ENCODE measurements at places on chromosomes 4 and X.

- peak; percentile 54 for DNase-seq
These were observed 26.9 kb downstream of the ASB9 start for GRCh38 chrX:15242899-15243555.

- DNase-seq: no peak
These were observed 49.6 kb downstream of the JADE1 start for GRCh38 chr4:128858879-128859671.

- no peak for DNase-seq
These were observed 20.4 kb upstream of the PI4K2B start for GRCh38 chr4:25213347-25213979.

- DNase-seq: no peak
These were observed 1359.5 kb downstream of the TECRL start for GRCh38 chr4:63049726-63050125.

- no peak for DNase-seq
These were observed 4.4 kb downstream of the SOD3 start for GRCh38 chr4:24799544-24800324.

- no peak for DNase-seq
These were observed 39.5 kb upstream of the ZNF330 start for GRCh38 chr4:141180991-141181761.

DNA sequence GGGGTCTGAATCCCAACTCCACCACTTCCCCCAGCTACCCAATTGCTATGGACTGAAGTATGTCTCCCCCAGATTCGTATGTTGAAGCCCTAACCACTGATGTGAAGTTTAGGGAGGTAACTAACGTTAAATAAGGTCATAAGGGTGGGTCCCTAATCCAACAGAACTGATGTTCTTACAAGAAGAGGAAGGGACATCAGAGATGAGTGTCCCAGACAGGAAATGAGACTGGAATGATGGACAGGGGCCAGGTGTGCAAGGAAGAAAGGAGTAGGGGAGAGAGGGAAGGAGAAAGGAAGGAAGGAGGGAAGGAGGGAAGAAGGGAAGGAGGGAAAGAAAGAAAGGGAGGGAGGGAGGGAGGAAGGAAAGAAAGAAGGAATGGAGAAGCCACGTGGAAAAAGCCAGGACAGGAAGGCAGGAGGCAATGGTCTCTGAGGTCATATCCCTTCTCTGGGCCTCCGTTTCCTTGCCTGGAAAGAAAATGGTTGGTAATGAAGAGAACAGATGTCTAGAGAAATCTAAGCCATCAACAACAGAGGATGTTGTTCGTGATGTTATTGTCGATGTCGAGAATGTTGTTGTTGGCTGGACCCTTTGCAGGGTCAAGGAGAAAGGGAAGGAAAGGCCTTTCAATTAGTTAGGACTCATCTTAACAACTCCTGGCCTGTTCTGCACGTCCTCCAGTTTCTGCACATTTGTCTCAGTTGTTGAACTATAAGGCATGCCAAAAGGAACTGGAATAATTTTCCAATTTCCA is 59.0 kb upstream of the FGFBP2 start:
- DNase-seq: no peak

DNA sequence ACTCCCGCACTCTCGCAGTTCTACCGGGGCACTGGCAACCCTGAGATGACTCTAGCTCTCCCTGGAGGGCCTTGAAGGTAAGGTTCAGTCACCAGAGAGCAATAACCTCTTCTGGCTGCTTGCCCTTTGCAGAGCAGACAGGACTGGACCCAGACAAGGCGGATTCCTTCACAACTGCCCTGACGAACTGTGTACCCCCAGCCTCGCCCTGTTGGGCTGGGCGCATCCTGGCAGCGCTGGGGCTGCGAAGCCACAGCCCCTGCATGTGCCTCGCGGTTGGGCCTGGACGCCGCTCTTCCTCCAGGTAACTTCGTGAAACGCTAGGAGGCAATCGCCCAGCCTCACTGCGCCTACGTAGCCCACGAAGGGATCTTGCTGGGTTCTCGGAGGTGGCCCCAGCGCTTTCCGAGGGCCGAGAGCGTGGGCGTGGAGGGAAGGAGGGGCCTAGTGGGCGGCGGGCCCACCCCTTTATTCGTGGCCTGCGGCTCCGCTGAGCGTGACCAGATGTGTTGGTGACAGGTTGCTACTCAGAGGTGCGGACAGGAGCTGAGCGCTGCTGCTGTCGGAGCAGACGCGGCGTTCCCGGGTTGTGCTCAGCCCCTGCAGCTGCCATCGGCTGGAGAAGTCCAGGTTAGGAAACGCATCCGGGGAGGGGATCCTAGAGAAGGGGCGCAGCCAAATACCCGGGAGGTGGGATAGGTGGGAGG is 1.9 kb upstream of the MAMLD1 start:
- peak; percentile 44 for DNase-seq

GRCh38 chr4:31343061-31343460 is 622.9 kb downstream of the PCDH7 start:
- no peak for DNase-seq

- DNase-seq: no peak
These were observed 48.7 kb upstream of the SLC4A4 start for GRCh38 chr4:71290074-71290473.

GRCh38 chr4:102569200-102569599 is 68.0 kb downstream of the NFKB1 start:
- DNase-seq: no peak

DNA sequence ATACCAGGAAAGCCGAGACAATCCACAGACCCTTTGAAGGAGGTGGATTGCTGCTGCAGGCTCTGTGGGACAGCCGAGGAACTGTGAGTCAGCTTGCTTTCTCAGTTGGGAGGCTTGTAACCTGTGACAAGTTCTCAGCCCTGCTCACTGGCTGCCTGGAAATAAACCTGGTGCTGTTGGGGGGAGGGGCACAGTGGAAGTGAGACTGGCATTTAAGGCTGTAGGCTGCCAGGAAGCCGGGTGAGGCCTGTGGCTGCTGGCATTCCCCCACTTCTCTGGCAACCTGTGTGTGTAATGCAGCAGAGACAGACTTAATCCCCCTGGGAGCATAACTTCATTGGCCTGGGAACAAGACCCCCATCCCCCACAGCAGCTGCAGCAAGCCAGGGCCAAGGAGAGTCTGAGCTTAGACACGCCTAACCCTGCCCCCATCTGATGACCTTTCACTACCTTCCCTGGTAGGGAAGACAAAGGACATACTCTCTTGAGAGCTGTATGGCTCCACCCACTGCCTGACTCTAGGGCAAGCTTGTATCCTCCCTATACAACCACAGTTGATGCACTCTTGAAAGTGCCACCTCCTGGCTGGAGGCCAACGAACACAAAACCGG is 64.1 kb downstream of the ALPK1 start:
- no peak for DNase-seq

- DNase-seq: no peak
These were observed 131.4 kb downstream of the CHIC2 start for GRCh38 chr4:53932796-53933610.

DNA sequence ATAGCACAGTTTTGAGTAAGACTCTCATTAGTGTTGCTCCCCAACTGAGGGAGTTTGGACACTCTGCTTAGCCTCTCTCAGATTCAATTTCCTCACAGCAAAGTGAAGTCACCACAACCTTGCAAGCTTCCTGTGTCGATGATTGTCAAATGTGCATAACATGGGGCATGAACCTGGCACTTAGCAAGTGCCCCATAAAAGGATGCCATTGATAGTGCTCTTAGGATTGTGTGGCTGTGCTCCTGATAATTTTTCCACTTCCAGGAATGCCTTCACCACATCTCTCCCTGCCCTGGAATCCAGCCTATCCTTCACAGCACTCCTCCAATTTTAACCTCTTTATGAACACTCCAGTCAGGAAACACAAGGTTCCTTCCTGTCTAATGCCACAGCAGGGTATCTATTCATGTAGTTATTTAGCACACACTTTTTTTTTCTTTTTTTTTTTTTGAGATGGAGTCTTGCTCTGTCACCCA is 309.4 kb downstream of the PPP3CA start:
- peak; percentile 36 for DNase-seq

DNA sequence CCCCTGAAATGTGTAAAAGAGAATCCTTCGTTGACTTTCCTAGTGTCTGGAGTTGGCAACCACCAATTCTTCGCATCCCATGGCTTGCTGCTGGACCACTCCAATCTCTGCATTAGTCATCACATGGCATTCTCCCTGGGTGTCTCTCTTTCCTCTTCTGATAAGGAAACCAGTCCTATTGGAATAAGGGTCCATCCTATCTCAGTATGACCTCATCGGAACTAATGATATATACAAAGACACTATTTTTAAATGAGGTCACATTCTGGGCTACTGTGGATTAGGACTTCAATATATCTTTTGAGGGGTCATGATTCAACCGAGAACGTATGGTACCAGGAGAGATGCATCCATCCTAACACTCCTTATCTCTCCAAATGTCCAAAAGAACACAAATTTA is 259.1 kb upstream of the CPEB2 start:
- DNase-seq: no peak

GRCh38 chr4:125658773-125659172 is 344.0 kb downstream of the FAT4 start:
- DNase-seq: no peak

DNA sequence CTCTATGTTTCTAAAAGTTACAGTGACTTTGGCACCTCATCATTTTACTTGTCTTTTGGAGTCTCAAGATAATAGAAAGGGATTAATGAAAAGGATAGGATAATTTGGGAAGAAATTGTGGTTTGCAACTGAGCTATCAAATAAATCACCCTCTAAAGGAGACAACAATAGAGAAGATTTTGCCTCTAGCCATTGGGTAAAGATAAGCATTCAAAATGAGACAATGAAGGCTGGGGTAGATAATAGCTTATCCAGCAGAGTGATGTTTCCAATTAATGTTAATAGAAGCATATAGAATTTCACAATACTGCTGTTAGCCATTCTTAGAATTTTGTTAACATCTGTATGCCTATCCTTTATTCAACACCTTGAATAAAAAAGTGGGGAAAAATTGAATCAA is 1177.6 kb downstream of the ADGRL3 start:
- DNase-seq: no peak

DNA sequence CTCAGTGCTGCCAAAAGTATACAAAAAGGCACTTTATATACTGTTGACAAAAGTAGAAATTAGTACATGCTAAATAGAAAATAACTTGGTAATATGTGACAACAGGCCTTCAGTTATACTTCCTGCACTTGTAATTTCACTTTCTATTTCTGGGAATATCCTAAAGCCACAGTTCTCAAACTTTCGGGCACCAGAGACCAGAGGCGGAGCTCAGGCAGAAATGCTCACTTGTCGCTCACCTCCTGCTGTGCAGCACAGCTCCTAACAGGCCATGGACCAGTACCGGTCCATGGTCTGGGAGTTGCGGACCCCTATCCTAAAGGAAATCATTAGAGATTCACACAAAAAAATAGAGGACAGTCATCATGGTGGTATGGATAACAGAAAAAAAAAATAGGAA is 25.7 kb downstream of the ACSL4 start:
- no peak for DNase-seq

- DNase-seq: no peak
These were observed 445.7 kb downstream of the SMARCA1 start for GRCh38 chrX:129077424-129078170.

- no peak for DNase-seq
These were observed 102.8 kb upstream of the BMP2K start for GRCh38 chr4:78673337-78673736.

DNA sequence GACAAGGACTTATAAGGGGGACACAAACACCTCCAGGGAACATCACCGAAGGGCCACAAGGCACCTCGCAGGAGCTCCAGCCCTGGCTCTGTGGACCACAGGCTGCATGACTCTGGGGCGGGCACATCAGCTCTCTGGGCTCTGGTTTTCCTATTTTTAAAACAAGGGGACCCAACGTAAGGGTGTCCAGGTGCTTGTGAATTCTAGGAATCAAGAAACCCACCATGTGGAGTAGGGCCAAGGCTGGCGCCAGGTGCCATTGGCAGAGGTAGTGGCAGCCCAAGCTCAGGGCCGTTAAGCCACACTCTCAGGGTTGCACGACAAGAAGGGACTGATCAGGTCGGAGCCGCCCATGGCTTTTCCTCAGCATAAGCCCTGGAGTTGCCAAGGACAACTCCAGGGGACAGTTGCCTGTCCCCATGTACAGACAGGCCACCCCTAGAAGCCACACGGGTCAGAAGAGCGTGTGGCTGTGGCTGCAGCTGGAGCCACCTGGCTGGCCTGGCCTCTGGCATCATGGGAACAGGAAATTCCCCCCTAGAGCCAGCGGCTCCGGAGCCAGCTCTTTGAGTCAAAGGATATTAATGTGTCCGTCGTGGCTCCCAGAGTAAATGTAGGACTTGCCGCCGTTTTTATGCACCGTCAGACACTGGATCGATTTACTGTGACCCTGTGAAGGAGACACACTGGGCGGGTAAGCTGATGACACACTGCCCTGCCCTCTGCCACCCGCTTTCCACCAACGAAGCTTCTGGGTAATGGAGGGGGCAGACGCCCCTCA is 32.5 kb downstream of the WDR1 start:
- DNase-seq: no peak

DNA sequence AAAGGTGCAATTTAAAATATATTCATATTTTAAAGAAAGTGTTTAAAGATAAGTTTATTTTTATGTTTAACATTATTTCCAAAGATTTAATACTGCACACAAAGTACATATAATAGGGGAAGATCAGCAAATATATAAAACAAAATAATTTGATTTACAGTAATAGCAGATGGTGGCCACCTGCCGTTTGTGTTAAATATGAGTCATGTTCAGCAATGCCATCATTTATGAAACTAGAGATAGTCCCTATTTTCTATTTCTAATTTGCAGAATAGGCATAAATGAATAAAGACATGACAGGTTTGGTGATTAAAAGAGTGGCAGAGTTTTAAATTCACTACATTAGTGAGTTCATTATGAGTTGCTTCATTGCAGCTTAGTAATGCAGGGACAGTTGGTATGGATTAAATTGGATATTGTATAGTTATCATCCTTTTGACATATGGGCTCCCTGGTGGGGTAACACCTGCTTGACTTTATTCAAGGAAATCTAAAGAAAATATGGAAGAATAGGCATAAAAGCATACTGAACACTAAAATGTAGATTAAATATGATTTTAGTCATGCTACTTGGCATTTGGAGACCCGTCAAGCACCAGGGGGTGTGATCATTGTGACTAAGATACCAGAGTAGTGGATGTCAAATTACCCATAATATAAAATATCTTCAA is 78.8 kb upstream of the BANK1 start:
- no peak for DNase-seq

- no peak for DNase-seq
These were observed 215.9 kb downstream of the CBR4 start for GRCh38 chr4:168794092-168794707.

DNA sequence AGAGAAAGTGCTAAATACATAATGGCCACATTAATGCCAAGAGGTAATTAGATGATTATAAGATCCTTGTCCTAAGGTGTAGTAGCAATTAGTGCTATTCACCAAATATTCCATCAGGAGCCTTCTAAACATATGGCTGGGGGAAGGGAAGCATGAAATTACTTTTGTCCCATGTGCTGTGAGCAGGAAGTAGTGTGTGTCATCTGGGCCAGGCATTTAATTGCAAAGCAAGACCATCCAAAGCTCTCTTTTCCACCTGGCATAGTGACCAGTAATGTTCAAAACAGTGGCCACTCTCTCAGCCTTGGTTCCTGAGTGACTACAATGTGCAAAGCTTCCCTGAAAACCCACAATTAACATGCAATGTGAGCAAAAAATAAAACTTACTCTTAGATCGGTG is 144.2 kb upstream of the FAM241A start:
- DNase-seq: no peak

- no peak for DNase-seq
These were observed 25.3 kb upstream of the GATB start for GRCh38 chr4:151786158-151786495.

GRCh38 chrX:140503714-140504351 is 1.0 kb downstream of the SOX3 start:
- no peak for DNase-seq

Data from CD4-positive, alpha-beta T cell treated with Interleukin-21 for 1 hour (primary cell).